ENCODE measurements at places on chromosomes 1 and 21. TPM values are rescaled to one million over a fixed set of nuclear protein-coding genes. Genes with fewer than 3 reads are reported as not detected.

DNA sequence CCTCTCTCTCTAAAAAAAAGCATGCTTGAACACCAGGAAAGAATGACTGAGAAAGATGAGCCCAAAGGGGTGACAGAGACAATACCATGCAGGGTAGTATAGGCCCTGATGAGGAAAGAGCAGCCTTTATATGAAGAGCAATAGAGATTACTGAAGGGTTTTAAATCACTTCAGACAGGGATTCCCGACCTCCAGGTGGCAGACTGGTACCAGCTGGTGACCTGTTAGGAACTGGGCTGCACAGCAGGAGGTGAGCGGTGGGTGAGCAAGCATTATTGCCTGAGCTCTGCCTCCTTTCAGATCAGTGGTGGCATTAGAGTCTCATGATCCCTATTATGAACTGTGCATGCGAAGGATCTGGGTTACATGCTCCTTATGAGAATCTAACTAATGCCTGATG, 30.8 kb upstream of the GTF2B start:
- DNase-seq: no peak

DNA sequence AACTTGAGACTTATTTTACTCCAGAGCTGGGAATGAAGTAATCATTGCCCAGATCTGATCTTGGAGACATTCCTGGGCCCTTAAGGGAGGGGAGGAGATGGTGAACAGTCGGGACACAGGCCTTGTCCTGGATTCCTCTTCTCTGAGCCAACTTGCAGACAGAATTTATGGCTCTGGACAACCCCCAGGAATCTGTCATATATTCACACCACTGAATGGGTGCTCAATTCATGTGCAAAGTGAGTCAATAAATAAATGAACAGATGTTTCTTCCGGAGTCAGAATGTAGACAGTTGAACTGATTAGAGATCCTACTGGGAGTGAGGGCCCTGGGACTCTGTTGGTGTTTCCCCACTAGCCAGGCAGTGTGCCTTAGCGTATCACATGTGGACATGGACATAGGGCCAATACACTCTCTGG, 2.6 kb downstream of the TUFT1 start:
- DNase-seq: peak; percentile 52

DNA sequence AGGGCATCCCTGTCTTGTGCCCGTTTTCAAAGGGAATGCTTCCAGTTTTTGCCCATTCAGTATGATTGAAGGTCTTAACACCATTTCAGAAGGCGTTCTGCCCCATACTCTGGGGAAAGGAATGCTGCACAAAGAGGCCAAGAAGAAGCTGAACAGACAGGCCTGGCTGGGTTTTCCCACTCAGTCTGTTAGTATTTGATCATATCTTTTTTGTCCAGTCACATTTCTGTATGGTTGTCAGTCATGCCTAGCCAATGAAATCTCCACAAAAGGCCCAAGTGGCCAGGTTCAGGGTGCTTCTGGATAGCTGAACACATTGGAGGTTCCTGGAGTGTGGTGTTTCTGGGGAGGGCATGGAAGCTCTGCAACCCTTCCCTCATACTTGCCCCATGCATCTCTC, 72.1 kb downstream of the NEK7 start:
- no peak for DNase-seq

TMEM125 gene
- 55.6 TPM for total RNA-seq

BLACAT1 gene
- total RNA-seq: 13.5 TPM

- DNase-seq: no peak
These were observed 3.3 kb downstream of the CHRM3 start for GRCh38 chr1:239389703-239390102.

DFFA gene
- 36.8 TPM for total RNA-seq

- no peak for DNase-seq
These were observed 24.2 kb downstream of the CCDC185 start for GRCh38 chr1:223417444-223417843.

GRCh38 chr1:76620371-76620770, 246.9 kb upstream of the ST6GALNAC5 start:
- no peak for DNase-seq

GRCh38 chr1:232996143-232996542, 45.7 kb downstream of the NTPCR start:
- DNase-seq: no peak

GRCh38 chr1:24707687-24708086, 37.6 kb upstream of the CLIC4 start:
- DNase-seq: no peak

ANKRD35 gene
- total RNA-seq: 1.2 TPM

DNA sequence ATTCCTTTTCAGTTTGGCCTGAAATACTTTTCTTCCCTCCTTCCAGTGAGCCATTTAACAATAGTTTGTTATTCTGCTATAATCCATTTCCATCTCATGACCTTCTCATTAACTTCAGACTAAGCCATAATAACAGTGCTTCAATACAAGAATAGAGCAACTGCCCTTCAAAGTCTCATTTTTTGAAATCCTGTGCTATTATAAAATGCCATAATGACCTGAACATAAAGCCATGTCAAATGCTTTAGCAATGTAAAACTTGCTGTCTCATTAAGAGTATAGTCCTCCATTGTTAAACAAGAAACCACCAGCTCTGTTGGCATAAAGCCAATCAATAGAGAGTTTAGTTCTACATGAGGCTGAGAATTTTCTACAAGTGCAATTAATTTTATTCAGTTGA, 9.6 kb upstream of the PIGK start:
- no peak for DNase-seq

DNA sequence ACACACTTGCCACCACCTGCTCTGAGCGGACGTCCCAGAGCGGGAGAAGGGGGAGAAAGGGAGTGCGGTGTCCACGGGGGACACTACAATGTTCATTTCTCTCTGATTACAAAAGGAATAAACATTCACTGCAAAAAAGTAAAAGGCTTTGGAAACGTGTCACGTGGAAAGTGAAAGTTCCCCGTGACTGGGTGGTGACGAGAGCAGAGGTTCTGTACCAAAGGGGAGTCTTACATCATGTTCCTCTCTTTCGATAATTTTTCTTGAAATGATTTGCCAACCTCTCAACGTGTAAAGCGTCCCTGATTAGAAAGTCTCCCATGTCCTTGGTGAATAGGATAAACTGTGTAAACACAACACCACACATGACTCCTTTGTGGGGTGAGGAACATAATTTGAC, 22.0 kb upstream of the PRDM15 start:
- no peak for DNase-seq

DNA sequence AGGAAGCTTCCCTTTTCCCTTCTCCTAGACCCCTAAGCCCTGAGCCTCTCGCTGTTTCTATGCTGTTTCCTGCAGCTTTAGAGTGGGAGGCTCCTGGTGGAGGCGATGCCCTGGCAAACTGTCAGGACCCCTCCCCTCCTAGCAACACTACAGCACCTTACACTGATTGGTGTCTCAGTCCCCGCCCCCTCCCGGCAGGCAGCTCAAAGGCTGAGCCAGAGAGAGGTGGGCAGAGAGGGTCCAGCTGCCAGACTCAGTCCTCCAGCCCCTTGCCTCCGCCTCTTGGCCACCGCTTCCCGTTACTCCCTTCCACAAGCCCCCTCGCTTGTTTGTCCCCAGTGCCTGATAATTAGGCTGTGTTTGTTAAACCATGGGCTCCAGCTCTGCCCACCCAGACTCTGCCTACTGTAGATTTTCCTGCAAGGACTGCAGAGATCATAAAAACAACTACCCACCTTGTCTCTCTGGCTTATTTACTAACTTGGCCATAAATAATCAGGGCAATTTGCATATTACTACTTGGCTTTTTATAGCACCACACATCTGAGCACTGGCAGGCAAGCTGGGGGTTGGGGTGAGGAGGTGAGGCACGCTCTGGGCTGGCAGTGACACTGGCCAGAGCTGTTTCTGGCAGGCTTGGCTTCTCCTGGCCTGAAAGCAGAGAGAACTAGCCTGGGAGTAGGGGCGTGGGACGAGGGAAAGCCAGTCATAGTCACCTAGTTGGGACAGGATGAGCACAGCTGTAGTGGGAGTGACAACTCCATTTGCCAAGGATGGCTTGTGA, 107.5 kb downstream of the CSMD2 start:
- DNase-seq: no peak

DNA sequence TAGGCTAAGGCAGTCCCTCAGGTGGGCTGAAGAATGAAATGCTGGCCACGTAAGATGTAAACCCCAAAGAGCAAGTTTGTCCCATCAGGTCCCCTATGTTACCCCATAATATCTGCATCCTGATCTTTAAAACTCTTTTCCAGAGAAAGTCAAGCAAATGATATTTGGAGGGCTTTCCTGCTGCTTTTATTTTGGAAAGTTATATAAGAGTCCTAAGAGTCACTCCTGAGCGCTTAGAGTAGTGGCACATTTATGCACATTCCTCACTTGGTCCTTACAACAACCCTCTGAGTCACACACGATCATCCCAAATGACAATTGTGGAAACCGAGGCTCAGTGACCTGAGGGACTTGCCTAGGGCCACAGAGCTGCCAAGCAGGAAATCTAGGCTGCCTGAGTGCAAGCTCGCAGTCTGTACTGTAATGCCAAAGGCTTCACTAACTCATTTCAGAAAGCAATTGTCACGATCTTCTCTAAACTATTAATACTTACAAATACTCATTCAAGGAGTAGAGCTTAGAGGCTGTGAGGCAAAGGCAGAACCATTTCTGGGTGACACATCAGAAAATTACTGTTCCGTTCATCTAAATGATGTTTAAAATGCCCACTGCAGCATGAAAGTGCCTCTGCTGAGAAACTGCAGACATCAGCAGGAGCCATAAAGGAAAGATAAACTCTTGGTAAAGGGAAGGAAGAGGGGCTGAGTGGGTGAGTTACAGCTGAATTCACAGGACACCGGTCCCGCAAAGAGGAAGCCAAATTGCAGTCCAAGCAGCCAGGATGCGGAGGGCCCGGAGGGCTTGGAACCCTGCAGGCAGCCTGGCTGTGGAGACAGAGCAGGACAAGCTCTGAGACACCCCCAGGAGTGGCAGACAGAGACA, 30.8 kb downstream of the CAPZB start:
- no peak for DNase-seq

DNA sequence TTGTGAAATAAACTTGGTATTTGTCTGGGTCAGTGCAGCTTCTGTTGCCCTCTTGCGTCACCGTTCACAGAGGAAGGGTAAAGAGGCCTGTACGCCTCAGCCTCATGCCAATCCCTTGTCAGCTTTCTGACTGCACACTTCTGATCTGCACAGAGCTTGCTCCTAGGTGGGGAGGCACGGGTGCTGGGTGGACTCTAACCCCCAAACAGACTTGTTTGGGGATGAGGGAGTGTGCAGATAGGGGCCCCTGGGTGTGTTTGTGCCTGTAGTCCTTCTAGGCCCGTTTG, 803 bp upstream of the B4GALT2 start:
- DNase-seq: no peak

- DNase-seq: no peak
These were observed 26.1 kb downstream of the PDE9A start for GRCh38 chr21:42679319-42680057.

GRCh38 chr1:44218503-44219300, 5.4 kb downstream of the DMAP1 start:
- no peak for DNase-seq

GRCh38 chr1:226063224-226063976, 884 bp downstream of the H3-3A start:
- peak; percentile 29 for DNase-seq

S100A9 gene
- 4.3 TPM for total RNA-seq

- no peak for DNase-seq
These were observed 19.3 kb upstream of the ACTL8 start for GRCh38 chr1:17735793-17736192.

LIN28A gene
- total RNA-seq: not detected

DNA sequence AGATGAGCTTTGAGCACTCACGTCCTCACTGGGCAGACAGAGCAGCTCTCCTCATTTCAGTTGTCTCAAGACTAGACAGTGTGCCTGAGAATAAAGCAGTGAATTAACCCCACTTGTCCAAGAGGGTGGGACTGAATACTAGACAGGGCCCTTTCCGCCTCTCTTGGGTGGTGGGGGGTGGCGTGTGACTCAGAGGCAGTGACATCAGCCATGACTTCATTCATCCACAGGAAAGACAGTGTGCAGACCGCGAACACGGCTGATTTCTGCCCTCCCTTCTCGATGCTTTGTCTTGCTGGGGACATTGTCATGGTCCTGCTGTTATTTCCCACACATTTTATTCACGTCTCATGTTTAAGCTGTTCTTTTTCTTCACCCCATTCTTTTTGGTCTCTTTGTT, 64.9 kb downstream of the FGGY start:
- no peak for DNase-seq

GRCh38 chr1:54614563-54614962, 8.8 kb downstream of the FAM151A start:
- no peak for DNase-seq

Data from PC-9 (cell line).